NCI-H1105 treated with DMSO at 0.1 percent for 48 hours (cell line): ENCODE measurements at places on chromosomes 16 and 17.

- DNase-seq: no peak
Measured at GRCh38 chr17:57002904-57003303, 25.0 kb downstream of the SCPEP1 start.

DNA sequence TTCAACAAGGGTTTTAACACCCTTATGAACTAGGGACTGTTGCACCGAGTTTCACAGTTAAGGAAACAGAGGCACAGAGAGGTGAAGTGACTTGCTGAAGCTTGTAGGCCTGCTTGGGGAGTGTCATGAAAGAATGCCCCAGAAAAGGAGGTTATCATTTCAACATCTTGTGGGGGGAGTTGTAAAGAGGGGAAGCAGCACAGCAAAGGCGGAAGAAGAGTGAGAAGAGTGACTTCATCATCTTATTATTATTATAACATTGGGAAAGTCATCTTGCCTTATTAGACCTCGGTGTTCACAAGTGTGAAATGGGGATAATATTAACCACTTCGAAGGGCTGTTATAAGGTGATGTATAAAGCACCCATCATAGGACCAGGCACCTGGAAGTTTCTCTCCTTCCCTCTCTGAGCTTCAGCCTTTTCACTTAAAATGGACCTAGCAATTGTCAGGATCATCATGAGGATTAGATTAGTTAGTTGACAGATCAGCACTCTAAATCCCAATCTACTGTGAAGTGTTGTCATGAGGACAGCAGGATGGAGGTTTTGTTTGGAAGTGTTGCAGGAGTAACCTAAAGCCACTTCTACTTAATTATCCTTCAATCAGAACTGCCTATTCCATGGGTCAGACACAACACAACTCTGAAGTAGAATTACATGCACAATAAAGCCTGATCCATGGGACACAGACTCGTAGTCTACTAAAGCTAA, 2.3 kb downstream of the CCL4 start:
- no peak for DNase-seq

GRCh38 chr16:75103994-75104393, 12.6 kb downstream of the LDHD start:
- DNase-seq: no peak

DNA sequence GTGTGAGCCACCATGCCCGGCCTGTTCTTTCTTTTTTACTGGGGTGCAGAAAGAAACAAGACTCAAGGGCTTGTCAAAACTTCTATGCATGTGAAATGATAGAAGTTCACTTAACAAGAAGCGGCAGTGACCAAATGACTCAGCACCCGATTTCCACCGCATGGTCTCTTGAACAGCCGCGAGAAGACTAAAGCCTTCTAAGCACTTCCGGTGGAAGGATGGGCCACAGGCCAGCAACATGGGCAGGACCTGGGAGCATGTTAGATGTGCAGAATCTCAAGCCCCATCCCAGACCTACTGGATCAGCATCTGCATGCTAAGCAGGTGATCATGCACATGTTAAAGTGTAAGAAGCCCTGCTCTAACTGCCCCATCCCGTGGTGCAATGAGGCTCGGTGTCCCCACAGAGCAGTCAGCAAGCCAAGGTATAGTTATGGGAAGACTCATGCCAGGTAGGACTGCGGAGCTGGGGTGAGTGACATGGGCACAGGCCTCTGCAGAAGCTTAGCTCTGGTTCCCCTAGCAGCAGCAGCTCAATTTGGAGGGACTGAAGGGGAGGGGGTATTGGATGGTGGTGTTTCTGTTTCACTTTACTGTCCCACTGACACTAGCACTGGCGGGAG, 88.5 kb upstream of the HNF1B start:
- no peak for DNase-seq

GRCh38 chr17:69907132-69907847, 167.7 kb upstream of the KCNJ16 start:
- DNase-seq: no peak

DNA sequence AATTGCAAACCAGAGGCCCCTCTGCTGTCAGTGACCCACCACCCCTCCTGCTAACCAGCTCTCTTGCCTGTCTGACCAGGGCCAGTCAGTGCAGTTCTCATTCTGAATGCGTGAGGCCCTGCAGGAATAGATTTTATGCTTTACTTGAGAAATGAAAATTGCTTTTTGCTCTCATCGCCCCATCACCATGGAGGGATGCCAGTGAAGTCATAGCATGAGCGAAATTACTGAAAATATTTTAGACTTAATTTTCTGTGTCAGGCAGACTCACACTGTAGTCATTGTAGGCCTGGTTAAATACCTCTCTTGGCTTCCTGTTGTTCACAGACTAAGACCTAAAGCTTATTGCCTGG, 490.5 kb upstream of the CDH5 start:
- no peak for DNase-seq

DNA sequence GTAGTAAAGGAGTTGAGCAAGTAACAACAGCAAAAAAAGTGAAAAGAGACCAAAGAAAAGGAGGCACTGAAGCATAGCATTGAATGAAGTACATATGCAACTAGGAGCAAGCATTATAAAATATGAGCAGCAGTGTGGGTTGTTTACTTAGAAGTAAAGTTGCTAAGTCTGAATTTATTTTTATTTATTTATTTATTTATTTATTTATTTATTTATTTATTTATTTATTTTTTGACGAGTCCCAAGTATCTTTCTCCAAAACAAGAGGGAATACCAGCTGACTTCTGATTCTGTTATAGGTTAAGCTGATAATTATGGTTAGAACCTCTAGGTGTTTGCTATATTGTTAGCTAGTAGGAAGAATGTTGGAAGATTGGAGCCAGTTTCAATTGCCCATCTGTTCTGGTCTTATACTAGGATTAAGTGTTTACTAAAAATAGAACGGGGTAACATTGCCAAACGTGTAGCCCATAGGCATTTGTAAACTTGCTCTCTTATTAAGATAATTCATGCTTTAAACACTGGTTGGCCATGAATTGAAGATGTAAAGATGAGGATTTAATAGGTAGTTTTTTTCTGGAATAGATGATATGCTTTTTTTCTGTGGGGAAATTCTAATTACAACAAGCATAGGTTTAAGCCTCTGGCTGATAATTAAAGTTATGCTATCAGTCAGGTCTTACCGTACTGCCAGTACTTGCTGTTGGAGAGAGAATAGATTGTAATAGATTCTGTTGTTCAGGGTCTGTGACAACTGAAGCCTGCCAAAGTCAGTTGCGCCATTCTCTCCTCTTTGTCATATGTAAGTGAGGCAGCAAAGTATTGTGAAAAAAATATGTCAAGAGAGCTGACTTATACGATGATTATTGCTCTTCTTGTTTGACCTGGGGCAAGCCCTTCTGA, 66.7 kb downstream of the PPM1E start:
- peak; percentile 72 for DNase-seq
